Mesenchymal stem cell (in vitro differentiated cells and primary cell): ENCODE measurements at places on chromosomes 2 and 18.
A peak's percentile ranks its signal among the peaks of the same experiment; 100 is the strongest.

DNA sequence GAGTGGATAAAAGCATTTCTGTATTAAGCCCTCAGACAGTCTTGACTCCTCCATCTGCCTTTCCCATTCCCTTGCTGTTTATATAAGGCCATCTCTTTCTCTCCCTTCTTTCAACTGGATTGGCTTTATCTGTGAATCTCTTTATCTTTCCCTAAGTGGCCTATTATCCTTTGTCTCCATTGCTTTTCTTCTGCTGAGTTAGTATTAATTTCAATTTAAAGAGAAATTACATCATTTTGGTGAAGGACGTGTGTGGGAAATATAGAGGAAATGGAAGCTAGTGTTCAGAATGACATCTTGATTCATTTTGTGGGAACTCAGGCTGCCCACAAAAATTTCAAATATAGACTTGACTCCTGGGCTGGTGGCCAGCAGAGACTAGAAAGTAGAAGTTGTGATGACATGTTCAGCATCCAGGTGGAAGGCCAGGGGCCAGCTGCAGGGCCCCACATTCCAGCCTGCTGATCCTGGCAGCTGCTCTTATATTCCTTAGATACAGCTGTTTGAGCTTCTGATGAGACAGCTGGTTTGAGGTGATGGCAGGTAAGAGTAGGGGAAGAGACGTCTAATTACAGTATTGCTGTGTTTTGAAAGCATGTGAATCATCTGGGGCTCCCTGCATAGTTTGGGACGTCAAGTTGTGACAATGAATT lies 52.3 kb downstream of the DIS3L2 start:
- DNase-seq = peak; percentile 85

DNA sequence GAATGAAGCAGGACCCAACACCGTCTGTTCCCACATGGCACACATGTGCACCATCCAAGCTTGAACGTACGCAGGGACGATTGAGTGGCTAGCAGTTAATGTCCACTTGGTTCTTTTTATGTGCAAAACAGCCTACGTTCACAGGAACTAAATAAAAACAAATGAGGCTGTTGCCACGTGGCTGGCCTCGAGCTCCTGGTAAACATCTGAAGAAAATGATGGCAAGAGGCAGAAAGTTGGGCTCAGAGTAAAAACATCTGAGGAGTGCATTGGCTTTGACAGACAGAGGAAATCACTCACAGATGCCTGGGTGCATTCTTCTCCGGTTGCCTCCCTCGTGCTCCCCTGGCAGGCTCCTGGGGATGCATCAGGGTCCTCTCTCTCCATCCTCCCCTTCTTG lies 177.9 kb downstream of the NRP2 start:
- DNase-seq = no peak

DNA sequence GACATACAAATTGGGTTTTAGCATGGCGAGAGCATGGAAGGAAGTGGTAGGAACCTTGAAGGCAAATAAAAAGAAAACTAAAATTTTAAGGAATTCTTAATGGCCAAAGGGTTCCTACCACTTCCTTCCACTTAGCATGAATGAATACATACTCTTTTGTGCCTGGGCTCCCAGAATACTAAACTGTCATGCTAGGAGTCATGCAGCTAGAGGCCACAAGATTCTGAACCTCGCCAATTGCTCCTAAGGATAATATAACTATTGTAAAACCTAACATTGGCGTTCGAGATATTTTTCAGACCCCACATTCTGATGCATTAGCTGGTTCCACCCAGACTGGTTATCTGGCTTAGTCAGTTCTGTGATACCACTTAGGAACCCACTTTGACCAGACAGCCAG lies 38.6 kb upstream of the ARHGAP25 start:
- no peak for DNase-seq

DNA sequence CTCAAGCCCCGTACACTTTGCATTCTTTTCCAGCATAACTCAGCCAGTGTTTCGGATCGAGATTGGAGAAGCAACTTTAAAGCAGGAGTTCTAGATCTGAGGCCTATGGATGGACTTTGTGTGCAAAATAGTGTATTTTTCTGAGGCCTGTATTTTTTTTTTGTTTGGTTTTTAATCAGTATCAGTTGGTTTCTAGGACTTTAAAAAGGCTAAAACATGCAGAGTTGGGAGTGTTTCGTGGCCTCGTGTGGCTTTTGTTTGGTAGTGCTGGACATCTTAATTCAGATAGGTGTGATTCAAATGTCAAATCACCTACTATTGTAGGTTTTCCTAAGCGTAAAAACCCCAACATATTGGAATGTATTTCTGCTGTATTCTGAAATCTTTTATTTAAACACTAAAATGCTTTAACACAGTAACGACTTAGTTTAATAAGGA lies 282 bp upstream of the PUS10 start:
- DNase-seq = no peak

- DNase-seq = no peak
Observed at GRCh38 chr2:108944601-108945331, 44.3 kb downstream of the EDAR start.
